ENCODE measurements at places on chromosomes 3 and 15.

- DNase-seq, result no peak
Observed at GRCh38 chr3:42823351-42823750, 14.1 kb downstream of the ACKR2 start.

GRCh38 chr3:5110337-5110736, 11.8 kb upstream of the ARL8B start:
- no peak for DNase-seq

GRCh38 chr15:48385031-48385830, 54.0 kb downstream of the DUT start:
- DNase-seq, result no peak

GRCh38 chr3:40846451-40846850, 321.7 kb downstream of the ZNF621 start:
- DNase-seq, result no peak

DNA sequence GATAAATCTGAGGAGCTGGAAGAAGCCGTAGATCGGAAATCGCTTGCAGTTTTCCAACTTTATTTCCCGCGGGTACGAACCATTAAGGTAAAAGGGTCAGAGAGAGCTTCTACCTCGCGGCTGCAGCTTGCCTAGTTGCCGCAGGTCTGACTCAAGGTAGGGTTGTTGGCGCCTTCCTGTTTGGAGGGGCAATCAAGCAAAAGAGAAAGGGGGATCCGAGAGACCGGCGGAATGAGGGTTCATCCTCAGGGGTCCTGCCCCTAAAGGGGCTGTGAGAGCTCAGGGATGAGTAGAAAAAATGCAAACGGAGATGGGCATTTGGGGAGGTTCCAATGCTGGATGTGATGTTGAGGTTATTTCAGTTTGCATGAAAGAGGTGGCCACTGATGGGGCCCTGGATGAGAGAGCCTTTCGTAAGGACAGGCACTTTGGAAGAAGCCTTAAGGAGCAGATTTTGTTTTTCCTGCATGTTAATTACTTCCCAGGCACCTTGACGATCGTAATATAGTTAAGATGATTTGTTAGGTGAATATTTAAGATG, 265.4 kb downstream of the CGGBP1 start:
- DNase-seq, result no peak

DNA sequence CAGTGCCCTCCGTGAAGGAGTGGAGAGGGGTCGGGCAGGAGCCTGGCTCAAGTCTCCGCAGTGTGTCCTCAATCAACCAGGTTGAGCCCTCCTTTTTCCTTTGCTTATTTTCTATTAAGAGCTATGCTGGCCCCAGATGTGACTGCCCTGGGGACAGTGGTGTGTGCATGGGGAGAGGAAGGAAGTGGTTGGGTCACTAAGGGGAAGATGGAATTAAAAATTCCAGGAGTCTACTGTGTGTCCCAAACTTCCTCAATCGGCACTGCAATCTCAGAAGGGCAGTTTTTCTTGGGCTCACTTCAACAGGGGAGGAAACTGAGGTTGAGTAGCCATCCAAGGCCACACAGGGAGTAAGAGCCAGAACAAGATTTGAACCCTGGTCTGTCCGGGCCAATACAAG, 13.7 kb upstream of the GRIP2 start:
- no peak for DNase-seq

GRCh38 chr3:126501736-126502135, 15.8 kb downstream of the UROC1 start:
- DNase-seq, result no peak

DNA sequence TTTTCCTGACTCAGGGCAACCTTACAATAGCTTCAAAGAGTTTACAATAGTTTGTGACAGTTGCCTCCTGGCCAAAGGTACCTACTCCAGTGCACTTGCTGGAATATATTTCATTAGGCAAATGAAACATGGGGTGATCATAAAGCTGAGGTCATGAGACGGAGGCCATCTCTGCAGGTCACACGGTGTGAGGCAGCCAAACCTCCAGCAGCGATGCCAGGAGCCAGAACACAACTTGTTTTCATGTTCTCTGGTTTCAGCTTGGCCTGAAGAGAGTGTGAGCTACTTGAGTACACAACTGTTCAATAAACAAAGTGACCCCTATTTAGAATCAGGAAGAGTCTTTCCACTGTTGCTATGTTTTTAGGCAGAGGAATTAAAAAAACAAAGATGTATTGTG, 42.7 kb upstream of the PYGO1 start:
- no peak for DNase-seq

All from activated CD4-positive, alpha-beta T cell treated with anti-CD3 and anti-CD28 coated beads for 24 hours (primary cell).